Caco-2 (cell line): ENCODE measurements at places on chromosomes 16 and 17. TPM values are rescaled to one million over a fixed set of nuclear protein-coding genes. Genes with fewer than 3 reads are reported as not detected.

The TMEM238L gene
- total RNA-seq = not detected in 2 replicates

The BCL6B gene
- total RNA-seq = not detected in 2 replicates

The ANKFN1 gene
- total RNA-seq = 0.34 and 0.37 TPM in 2 replicates

The GLG1 gene
- total RNA-seq = 197 and 210 TPM in 2 replicates

The SETD1A gene
- 21.5 and 26.3 TPM in 2 replicates for total RNA-seq

The CCL14 gene
- not detected in 2 replicates for total RNA-seq

The ITGAD gene
- total RNA-seq = not detected in 2 replicates

The TMEM92 gene
- 14.6 and 14.8 TPM in 2 replicates for total RNA-seq

The FZD2 gene
- total RNA-seq = 36.4 and 39.5 TPM in 2 replicates

The TEKT1 gene
- total RNA-seq = not detected in 2 replicates

The KRTAP1-5 gene
- not detected in 2 replicates for total RNA-seq

The CDRT15 gene
- not detected in 2 replicates for total RNA-seq

The KLHL10 gene
- not detected in 2 replicates for total RNA-seq

The TP53TG3C gene
- not detected in 2 replicates for total RNA-seq

The SLC39A11 gene
- 24.9 and 26.4 TPM in 2 replicates for total RNA-seq

The EEF2KMT gene
- 12.7 and 13.9 TPM in 2 replicates for total RNA-seq

The GRAPL gene
- total RNA-seq = not detected in 2 replicates

The ZSCAN10 gene
- not detected in 2 replicates for total RNA-seq

The SYNGR3 gene
- total RNA-seq = 2.9 and 3.3 TPM in 2 replicates

The TBC1D3H gene
- total RNA-seq = not detected in 2 replicates

The SDR42E2 gene
- not detected in 2 replicates for total RNA-seq

The PARN gene
- total RNA-seq = 27.1 and 30.7 TPM in 2 replicates

The EMC8 gene
- 86.7 and 94.7 TPM in 2 replicates for total RNA-seq

The CCL1 gene
- not detected in 2 replicates for total RNA-seq

The TBC1D28 gene
- total RNA-seq = not detected in 2 replicates

The SMPD3 gene
- 2.4 and 2.8 TPM in 2 replicates for total RNA-seq

The ANKRD40CL gene
- 11.2 and 11.4 TPM in 2 replicates for total RNA-seq

The SMTNL2 gene
- total RNA-seq = 38.8 and 39.3 TPM in 2 replicates

The DHRS7C gene
- total RNA-seq = not detected in 2 replicates

The MEIOC gene
- total RNA-seq = not detected in 2 replicates

The CHST5 gene
- 0.11 TPM in 1 of 2 replicates, not detected in the other for total RNA-seq

The RAB40B gene
- total RNA-seq = 6.3 and 8.8 TPM in 2 replicates

The CDH15 gene
- total RNA-seq = not detected in 2 replicates

The C1QTNF8 gene
- not detected in 2 replicates for total RNA-seq

The ACSF2 gene
- 135 and 161 TPM in 2 replicates for total RNA-seq

The CDH8 gene
- 1.4 and 1.7 TPM in 2 replicates for total RNA-seq

The SGCA gene
- total RNA-seq = not detected in 2 replicates

The ASGR1 gene
- total RNA-seq = 8.3 and 9.2 TPM in 2 replicates

The SPEM3 gene
- total RNA-seq = not detected in 2 replicates

The ATMIN gene
- 53.0 and 54.5 TPM in 2 replicates for total RNA-seq

The IRX5 gene
- 27.7 and 28.7 TPM in 2 replicates for total RNA-seq

The KIFC3 gene
- 103 and 108 TPM in 2 replicates for total RNA-seq

The IL17C gene
- total RNA-seq = not detected in 2 replicates

The ABCC11 gene
- 0.21 and 0.34 TPM in 2 replicates for total RNA-seq
